Smooth muscle cell of bladder (primary cell): ENCODE measurements at places on chromosomes 6 and 20. TPM values are rescaled to one million over a fixed set of nuclear protein-coding genes. Genes with fewer than 3 reads are reported as not detected.

Gene MYLK2
- under 0.01 TPM in 1 of 2 replicates, not detected in the other for total RNA-seq

Gene COX4I2
- total RNA-seq, result not detected in 2 replicates

Gene RING1
- total RNA-seq, result 26.2 and 38.6 TPM in 2 replicates

Gene SLC25A27
- 16.1 and 17.5 TPM in 2 replicates for total RNA-seq

Gene RTEL1
- 6.1 and 9.2 TPM in 2 replicates for total RNA-seq

Gene SULF2
- 17.5 and 28.3 TPM in 2 replicates for total RNA-seq

Gene EPPIN
- not detected in 2 replicates for total RNA-seq

Gene KCNQ2
- total RNA-seq, result not detected in 2 replicates

Gene HS3ST5
- under 0.01 and 0.14 TPM in 2 replicates for total RNA-seq

Gene RAB5IF
- total RNA-seq, result 64.3 and 74.1 TPM in 2 replicates

Gene MUCL3
- not detected in 2 replicates for total RNA-seq

Gene CALHM4
- not detected in 2 replicates for total RNA-seq

Gene CGA
- total RNA-seq, result 0.09 TPM in 1 of 2 replicates, not detected in the other

Gene ANKRD66
- total RNA-seq, result not detected in 2 replicates

Gene PSORS1C1
- total RNA-seq, result 1.7 and 2.1 TPM in 2 replicates

Gene PRR18
- not detected in 2 replicates for total RNA-seq

Gene HAO1
- total RNA-seq, result not detected in 2 replicates

Gene BIRC7
- 0.65 TPM in 1 of 2 replicates, not detected in the other for total RNA-seq

Gene RRAGD
- total RNA-seq, result 0.14 and 3.1 TPM in 2 replicates

Gene PNLDC1
- 0.74 TPM in 1 of 2 replicates, not detected in the other for total RNA-seq

Gene NMBR
- 0.09 TPM in 1 of 2 replicates, not detected in the other for total RNA-seq

Gene KCNK16
- not detected in 2 replicates for total RNA-seq

Gene BPIFB1
- total RNA-seq, result not detected in 2 replicates

Gene ERVFRD-1
- not detected in 2 replicates for total RNA-seq

Gene GPR6
- total RNA-seq, result not detected in 2 replicates

Gene AFG1L
- total RNA-seq, result 3.3 and 5.1 TPM in 2 replicates

Gene PDYN
- total RNA-seq, result not detected in 2 replicates

Gene BLOC1S5
- total RNA-seq, result 13.2 and 14.6 TPM in 2 replicates

Gene CALHM6
- total RNA-seq, result 1.6 and 2.3 TPM in 2 replicates

Gene NKX2-4
- total RNA-seq, result not detected in 2 replicates

Gene GSTA2
- total RNA-seq, result not detected in 2 replicates

Gene MRAP2
- 0.28 and 0.65 TPM in 2 replicates for total RNA-seq

Gene EDN1
- 0.43 and 2.0 TPM in 2 replicates for total RNA-seq

Gene KCNS1
- total RNA-seq, result 0.14 and 0.65 TPM in 2 replicates

Gene CYP21A2
- total RNA-seq, result not detected in 2 replicates
